Fibroblast of the aortic adventitia (primary cell): ENCODE measurements at places on chromosomes 2 and 18.

DNA sequence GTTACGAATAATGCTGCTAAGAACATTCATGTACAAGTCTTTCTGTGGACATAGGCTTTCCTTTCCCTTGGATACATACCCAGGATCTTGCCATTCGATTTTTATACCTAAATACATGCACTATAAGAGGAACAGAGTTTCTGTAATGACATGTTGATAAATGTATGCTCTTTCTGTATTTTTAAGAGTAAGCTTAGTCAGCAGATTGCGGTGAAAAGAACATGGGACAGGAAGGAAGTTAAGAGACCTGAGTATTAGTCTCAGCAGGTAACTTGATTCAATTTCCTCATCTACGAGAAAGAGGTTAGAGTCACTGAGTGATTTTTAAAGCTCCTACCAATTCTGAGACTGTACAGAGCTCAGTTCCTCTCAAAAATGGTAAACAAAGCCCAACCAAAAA is 2.6 kb upstream of the TLK1 start:
- no peak for DNase-seq

GRCh38 chr18:47821314-47821713 is 109.1 kb downstream of the SMAD2 start:
- DNase-seq: no peak

- no peak for DNase-seq
These were observed 127.2 kb upstream of the MAPRE2 start for GRCh38 chr18:34913837-34914661.

DNA sequence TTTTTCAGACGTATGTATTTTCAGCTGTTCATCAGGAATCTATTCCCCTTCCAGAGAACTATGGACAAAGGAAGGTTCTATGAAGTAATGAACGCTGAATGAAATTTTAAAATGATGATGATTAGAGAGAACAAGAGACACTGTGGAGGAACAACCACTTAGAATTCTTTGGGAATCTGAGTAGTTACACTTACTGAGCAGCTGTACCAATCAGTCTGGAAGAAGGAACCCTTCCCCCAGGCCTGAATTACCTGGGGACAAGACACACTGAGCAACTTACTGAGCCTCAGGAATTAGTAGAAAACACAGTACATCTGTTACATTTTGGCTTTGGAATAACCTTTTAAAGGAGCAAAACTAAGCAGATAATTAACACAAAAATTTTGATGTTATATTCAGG is 1.9 kb downstream of the MSTN start:
- DNase-seq: no peak

DNA sequence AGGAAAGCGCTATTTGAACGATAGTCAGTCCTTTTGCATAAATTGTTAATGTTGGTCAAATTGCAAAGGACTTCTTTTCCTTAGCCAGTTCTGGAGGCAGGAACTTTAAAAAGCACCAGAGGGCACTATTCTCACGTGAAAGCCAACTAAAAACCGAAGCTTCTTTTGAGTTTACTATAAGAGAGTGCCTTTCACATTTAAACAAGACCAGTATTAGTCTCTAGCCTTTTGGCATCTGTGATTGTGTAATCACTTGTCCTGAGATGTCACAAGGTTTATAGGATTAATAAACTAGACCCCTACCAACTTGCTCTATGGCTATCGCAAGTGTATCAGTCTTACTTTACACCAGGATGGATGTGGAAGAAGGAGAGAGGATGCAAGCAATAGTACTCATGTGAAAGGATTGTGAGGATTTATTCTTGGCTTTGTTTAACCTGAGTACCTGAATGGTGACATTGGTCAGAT is 14.4 kb upstream of the STAT4 start:
- DNase-seq: peak; percentile 84

GRCh38 chr2:149357058-149357457 is 26.7 kb downstream of the LYPD6 start:
- no peak for DNase-seq

- DNase-seq: no peak
These were observed 738.4 kb upstream of the ID2 start for GRCh38 chr2:7943446-7943845.

GRCh38 chr2:126748929-126749518 is 93.1 kb downstream of the GYPC start:
- no peak for DNase-seq

- no peak for DNase-seq
These were observed 91.6 kb downstream of the BIN1 start for GRCh38 chr2:127015106-127015910.

- peak; percentile 27 for DNase-seq
These were observed 283.2 kb downstream of the MREG start for GRCh38 chr2:215729985-215730620.

- peak; percentile 95 for DNase-seq
These were observed 32.2 kb downstream of the QPCT start for GRCh38 chr2:37376421-37377186.

DNA sequence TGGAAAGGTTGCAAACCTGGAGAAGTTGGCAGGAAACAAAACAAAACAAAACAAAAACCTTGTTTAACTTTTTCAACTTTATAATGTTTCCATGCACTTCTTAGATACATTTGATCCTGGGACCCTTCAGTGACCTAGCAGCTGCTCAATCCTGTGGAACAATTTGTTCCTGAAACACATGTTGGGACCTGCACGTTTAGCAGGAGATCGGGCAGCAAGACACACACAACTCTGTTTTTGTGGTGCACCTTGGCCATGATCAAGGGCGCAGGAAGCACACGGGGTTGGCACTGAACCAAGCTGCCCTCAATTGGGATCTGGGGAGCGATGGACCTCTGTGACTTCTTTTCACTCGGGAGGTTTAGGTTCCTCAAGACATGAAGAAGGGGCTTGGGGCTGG is 268.7 kb downstream of the LOXHD1 start:
- DNase-seq: no peak

- no peak for DNase-seq
These were observed 465.1 kb downstream of the TGIF1 start for GRCh38 chr18:3914833-3915610.

DNA sequence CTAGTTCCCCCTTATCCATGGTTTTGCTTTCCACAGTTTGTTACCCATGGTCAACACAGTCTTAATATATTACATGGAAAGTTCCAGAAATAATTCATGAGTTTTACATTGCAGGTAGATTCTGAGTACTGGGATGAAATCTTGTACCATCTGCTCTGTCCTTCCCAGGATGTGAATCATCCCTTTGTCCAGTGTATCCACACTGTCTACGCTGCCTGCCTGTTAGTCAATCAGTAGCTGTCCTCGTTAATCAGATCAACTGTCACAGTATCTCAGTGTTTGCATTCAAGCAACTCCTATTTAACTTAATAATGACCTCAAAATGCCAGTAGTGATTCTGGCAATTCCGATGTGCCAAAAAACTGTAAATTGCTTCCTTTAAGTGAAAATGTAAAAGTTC is 76.3 kb downstream of the DYNC1I2 start:
- DNase-seq: no peak

DNA sequence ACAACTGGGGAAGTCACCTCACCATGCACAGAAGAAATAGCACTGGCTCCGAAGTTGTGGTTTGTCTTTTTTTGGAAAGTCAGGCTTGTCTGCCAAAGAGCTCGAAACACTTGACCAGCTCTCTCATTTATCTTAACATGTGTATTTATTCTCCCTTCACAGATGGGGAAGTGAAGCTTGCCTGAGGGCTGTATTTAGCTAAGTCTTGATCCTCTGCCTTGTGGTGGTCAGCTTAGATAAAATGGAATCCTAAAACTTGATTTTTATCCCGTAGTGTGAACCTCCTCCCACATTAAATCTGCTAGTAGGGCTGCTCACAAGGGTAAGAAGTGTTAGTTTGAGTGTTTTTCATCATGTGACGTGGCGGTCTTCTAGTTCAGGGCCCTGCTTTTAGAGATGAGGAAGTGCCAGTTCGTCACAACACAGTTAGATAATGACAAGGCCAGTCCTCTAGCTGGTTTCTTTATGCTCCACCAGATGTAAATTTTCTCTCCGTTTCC is 89.7 kb downstream of the TMEM247 start:
- peak; percentile 82 for DNase-seq

GRCh38 chr2:13260402-13260801 is 543.7 kb downstream of the TRIB2 start:
- DNase-seq: no peak

DNA sequence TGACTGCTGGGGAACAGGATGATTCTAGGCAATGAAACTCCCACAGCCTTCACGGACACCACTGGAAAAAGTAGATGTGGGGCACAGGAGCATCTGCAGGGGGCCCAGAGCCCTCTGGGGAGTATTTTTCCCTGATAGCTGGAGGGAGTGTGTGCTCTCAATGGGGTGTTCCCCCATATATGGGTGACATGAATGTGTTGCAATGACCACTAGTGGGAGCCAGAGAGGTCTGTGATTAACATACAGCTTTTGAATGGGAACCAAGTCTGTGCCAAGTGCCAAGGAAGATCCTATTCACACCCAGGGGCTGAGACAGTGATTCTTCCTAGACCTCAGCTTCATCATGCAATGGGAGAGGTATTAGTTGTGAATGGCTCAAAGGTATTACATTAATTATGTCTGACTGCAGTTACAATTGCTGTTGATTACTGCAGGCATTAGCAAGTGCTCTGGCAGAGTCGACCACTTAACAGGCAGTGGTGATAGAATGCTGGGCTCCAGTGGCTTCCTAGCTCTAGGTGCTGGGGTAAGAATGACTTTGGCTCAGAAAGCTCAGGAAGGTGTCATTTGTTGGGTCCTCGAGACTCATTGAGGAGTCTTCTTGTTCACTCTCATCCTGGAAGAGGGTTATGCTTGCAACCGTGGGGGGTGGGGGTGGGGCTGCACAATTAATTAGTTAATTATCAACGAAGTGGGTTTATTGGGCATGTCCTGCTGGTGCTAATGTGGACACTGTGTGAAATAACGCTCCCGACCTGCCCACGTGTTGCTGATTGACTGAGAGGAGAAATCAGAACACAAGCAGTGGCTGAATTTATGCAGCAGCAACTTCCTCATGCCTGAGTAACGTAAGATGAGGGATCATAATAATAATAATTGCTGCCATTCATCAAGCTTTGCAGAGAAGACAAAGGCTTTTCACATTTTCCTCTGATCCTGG is 194.1 kb downstream of the CLIP4 start:
- DNase-seq: peak; percentile 74

- DNase-seq: peak; percentile 12
These were observed 42.6 kb downstream of the RALBP1 start for GRCh38 chr18:9517869-9518268.

DNA sequence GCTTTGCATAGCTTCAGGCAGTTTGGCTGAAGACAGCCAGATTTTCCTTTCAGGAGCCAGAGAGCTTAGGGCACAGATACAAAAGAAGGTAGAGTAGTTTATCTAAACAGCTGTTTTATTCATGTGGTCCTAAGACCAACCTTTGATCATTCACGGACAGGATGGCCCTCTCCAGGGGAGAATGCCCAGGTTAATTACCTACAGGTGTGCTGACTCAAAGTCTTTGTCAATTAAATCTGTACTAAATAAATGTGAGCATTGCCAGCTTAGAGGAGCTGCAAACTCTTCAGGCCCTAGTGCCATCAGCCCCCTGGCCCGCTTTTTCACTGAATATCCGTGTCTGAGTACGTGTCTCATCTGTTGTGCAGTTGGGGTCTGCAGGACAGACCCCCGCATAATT is 554.7 kb downstream of the NUP35 start:
- DNase-seq: no peak

DNA sequence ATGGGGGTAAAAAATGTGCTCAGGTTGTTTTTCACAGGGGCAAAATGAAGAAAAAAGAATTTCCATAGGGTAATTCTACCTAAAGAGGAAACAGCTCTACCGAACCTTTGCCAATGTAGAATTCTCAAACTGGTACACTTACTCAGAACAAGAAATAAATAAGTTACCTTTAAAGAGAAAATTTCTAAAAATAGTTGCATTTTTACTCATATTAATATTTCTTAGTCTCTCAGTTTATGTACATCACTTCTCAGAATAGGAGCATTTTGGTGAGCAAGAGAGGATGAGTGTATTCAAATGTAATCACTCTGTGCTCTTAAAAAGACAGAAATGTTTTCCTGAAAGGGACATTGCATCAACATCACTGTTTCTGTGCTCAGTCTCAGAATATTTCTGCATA is 574.7 kb upstream of the SLC8A1 start:
- DNase-seq: no peak

GRCh38 chr18:35139517-35139916 is 98.3 kb downstream of the MAPRE2 start:
- no peak for DNase-seq

GRCh38 chr2:157159221-157159934 is 98.1 kb upstream of the GALNT5 start:
- DNase-seq: no peak

DNA sequence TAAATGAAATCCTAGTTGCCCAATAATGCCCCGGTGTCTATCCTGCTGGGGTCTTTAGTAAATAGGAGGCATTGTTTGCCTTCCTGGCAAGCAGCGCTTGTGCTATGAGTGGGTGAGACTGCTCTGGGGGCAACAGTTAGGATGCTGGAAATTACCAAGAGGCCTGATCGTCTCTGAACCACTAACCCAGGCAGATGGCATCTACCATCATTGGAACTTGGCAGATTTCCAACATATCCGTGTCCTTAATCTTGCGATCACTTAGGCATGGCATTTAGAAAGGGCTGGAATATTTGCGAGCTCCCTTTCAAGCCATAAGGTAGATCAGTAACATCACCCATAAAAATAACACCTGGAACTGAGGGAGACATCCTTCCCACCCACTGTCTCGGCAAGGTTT is 18.8 kb upstream of the SH3RF3 start:
- DNase-seq: no peak

DNA sequence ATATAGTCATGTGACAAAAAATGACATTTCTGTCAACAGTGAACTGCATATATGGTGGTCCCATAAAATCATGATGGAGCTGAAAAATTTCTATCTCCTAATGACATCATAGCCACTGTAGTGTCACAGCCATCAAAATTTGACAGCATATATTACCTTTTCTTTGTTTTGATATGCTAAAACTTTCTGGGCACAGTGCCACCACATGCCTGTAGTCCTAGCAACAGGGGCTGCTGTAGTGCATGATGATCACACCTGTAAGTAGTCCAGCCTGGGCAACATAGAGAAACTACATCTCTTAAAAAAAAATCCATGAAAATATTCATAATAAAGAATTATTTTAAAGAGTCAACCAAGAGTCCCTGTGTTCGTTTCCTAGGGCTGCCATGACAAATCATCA is 155.5 kb upstream of the SERTAD2 start:
- no peak for DNase-seq

DNA sequence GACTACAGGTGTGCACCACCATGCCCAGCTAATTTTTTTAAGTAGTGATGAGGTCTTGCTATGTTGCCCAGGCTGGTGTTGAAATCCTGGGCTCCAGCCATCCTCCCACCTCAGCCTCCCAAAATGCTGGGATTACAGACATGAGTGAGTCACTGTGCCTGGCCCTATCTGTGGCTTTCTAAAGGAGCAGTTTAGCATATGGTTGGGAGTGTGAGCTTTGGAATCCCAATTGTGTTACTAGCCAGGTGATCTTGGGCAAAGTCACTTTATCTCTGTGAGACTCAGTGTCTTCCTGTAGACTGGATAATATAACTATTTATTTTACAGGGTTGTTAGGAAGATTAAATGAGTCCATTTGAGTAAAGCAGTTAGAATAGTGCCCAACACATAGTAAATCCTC is 19.8 kb upstream of the SMAD4 start:
- no peak for DNase-seq

GRCh38 chr2:12737297-12737696 is 20.6 kb downstream of the TRIB2 start:
- DNase-seq: no peak

- peak; percentile 45 for DNase-seq
These were observed 731.4 kb upstream of the CHAC2 start for GRCh38 chr2:53036196-53036595.

- DNase-seq: no peak
These were observed 68.8 kb upstream of the CD28 start for GRCh38 chr2:203637471-203638167.
